ENCODE measurements at places on chromosomes 7 and 10.

GRCh38 chr7:33062023-33062781, at the start of gene NT5C3A:
Gene NT5C3A (minus strand): TSS chr7:33062776. CDS start chr7:33062705, 71 bp downstream.
- peak; percentile 10 for DNase-seq

DNA sequence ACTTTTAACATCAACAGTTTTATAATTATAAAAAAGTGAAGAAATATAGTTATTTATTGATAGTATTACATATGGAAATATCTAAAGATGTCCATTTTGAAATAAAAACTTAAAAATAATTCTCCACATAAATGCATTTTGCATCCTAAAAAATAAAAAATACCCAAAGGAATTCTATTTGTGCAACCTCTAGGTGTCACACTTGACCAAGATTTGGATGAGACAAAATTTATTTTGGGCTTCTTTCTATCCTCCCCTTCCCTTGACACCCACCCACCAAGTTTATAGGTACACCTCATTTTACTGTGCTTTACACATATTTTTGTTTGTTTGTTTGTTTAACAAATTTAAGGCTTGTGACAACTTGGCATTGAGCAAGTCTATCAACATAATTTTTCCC, 3.3 kb upstream of the THSD7A start:
- no peak for DNase-seq

DNA sequence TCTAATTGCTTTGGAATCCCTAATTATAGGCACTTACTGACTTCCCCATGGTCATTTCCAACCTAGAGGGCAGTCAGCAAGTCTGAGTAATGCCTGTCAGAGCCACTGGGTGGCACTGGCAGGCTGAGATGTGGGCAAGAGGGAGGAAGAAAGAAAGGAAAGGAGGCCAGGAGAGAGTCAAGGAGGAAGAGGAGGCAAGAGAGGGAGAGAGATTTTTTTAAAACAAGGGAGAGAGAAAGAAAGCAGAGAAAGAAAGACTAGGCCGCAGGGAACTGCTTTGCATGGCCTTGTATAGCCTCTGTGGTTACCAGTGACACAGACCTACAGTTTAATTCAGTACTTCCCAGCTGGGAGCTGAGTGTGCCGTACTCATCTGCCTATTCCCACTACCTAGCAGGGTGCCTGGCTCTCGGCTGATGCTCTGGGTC, 210.4 kb upstream of the ADO start:
- DNase-seq = no peak

- DNase-seq = no peak
Measured at GRCh38 chr10:132575320-132576201, 38.0 kb downstream of the INPP5A start.

DNA sequence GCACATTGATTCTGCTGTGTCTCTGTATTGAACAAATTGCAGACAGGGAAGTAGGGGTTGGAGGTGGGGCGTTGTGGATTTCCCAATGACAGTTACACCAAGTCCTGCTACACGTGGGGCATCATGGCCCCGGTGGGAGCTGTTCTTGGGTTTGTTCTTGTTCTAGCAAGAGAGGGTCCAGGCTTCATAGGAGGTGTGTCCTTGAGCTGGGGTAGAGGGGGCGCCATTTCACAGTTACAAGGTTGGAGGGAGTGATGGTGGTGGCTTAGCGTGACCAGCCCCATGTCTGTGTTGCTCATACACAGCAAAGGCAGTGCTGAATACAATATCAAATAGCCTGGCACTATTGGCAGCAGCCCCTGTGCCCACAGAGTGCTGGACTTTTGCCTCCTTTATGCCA, 15.7 kb downstream of the SH2D4B start:
- no peak for DNase-seq

GRCh38 chr10:106920538-106920937, 244.0 kb downstream of the SORCS1 start:
- no peak for DNase-seq

DNA sequence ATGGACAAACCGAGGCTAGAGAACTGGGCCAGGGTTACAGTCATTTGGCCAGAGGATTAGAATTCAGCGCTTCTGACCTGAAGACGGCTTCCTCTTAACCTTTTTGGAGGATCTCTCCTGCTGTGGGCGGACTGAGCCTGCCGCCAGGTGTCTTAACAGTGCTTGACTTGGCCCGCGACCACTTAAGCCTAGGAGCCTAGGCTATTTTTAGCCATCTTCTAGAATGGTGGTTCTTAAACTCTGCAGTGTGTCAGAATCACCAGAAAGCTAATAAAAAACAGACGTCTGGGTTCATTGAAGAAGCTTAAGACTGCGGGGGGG, 722 bp downstream of the MDH2 start:
- no peak for DNase-seq

DNA sequence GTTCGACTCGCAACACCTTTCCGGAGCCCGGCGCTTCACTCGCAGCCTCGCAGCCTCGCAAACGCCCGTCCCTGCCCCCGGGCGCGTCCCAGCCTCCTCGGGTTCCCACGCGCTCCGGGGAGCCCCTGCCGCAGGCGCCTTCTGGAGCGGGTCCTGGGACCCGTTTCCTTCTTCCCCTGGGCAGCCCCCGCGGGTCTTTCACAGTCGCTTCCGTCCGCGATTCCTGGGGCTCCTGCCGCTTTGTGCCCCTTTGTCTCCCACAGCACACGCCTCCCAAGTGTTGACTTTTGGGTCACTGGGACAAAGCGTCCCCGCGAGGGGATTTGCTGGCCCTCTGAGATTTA, 140.7 kb downstream of the DYNC2I1 start:
- no peak for DNase-seq

DNA sequence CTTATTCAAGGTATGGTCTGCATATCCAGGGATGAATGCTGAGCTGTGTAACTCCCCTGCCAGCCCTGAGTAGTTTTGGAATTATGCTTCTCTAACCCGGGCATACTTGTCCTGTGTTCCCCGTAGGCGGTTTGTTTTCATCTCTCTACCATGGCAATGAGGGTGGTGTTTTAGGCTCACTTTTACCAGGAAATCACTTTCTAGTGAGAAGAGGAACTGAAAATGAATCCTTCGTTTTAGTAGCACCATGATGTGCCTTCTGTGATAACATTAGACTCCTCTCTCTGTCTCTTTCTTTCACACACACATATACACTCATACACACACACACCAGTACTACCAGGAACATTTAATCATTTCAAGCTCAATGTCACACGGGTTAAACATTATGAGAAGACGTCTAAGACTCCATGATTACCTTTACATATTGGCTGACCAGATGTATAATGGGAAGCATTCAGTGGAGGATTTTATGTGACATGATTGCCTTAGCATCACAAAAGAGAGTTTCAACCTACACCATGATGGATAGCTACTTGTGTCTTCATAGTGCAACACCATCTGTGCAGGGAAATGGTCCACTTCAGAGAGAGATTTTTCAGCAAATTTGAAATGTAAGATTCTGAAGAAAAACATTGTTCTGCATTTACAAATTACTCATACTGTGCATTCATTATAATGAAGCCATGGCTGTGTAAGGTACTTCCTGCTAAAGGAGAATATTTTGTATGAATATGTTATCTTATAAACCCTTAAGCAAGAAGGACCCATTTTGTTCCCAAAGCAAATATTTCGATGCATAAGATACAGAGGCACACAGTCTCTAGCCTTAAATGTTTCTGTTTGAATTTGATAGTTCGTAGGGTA, 31.0 kb upstream of the PFKP start:
- DNase-seq = no peak

- no peak for DNase-seq
Measured at GRCh38 chr10:117609796-117610170, 67.2 kb downstream of the EMX2 start.

DNA sequence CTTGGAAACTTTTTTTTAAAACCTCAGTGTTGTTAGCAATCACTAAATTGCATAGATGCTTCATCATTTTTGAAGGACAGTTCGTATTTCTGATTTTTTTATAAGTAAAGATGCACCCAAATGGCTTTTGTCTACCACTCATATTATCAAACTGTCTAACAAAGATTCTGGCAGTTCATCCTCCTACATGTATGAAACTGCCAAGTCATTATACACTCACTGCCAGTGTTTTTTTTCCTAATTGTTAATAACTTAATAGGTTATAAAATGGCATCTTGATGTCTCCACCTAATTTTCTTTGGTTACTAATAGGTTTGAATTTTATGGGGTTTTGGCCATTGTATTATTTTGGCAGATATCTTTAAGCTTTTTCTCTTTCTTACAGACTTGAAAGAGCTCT, 77.0 kb downstream of the HTR5A start:
- DNase-seq = no peak

DNA sequence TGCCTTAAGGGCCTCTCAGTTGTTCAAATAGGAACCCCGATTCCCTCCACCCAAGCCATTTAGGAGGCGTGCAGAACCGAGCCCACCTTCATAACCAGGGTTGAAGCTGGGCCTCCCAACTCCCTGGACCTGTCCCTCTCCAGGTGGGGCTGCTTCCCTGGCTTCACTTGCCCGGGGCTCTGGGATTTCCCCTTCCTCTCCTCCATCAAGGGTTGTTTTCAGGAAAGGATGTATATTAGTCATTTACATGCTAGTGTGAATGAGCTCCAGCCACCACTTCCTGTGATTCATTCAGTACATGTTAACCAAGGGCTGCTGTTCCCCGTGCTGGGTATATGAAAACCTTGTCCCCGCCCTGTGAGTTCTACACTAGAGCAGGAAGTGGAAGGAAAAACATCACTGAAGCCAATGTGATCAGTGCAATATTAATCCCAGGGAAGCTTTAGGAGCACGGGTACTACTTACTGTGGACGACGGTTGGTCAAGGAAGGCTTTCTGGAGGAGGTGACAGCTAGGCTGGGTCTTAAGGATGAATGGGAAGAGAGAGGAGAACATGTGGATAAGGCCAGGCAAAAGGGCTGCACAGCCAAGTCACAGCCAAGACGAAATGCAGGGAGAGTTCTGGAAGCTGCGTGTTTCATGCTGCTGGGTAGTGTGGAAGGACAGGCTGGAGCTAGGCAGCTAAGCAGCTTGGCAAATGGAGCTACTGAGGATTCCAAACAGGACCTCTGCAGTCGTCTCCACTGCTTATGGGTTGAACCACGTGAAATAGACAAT, 150.1 kb upstream of the SHH start:
- DNase-seq = no peak

DNA sequence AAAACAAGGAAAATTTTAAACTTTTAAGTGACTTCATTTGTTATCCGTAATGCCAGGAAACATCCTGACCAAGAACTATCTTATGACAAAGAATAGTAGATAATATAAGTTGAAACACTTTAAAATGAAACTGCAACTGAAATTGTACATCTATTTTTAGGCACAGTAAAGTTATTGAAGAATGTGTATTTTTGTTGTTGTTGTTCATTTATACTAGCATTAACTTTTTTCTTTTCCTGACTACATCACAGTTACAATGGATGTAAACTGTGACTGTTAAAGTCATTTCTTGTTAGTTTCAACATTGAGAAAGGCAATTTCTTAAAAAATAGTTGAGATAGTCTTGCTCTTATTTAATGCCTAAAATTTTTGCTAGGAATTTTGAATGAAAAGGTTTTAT, 2.6 kb downstream of the CPED1 start:
- no peak for DNase-seq

GRCh38 chr7:5797716-5798115, 16.3 kb upstream of the RNF216 start:
- DNase-seq = no peak

DNA sequence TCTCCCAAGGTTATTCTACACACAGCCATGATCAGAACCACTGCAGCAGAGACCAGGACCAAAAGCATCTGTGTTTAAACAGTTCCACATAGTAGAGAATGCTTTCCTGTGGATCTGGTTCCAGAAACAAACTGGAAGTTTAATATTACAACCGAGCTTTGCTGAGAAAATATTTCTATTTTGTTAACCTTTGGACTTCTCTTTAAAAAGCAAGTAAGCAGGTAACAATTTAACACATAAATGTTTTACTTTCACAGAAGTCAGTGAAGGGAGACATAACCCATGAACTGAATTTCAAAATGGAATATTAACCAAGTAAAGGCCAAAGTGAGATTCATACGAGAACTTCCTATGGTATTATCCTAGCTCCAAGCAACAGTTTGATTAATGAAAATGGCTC, 98.6 kb upstream of the PHYHIPL start:
- DNase-seq = no peak

DNA sequence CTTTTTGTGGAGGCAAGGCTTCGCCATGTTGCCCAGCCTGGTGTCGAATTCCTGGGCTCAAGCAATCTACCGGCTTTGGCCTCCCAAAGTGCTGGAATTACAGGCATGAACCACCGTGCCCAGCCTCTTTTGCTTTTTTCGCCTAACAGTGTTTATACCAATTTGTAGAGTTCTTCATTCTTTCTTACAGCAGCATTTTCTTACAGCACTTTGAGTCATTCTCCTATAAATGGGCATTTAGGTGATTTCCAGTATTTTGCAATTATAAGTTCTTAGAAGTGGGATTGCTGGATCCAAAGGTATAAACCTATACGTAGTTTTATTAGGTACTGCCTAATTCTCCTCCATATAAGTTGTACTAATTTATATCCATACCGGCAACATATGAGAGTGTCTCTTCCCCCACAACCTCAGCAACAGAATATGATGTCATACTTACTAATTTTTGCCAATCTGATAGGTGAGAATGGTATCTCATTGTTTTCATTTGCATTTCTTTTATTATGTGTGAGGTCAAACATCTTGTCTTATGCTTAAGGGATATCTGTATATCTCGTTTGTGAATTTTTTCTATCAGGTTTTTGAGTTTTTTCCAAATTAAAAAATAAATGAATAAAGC, 39.1 kb downstream of the SUFU start:
- no peak for DNase-seq

GRCh38 chr7:74587435-74588126, 69.9 kb upstream of the GTF2I start:
- DNase-seq = no peak

GRCh38 chr10:992871-993270, 4.6 kb downstream of the GTPBP4 start:
- no peak for DNase-seq

DNA sequence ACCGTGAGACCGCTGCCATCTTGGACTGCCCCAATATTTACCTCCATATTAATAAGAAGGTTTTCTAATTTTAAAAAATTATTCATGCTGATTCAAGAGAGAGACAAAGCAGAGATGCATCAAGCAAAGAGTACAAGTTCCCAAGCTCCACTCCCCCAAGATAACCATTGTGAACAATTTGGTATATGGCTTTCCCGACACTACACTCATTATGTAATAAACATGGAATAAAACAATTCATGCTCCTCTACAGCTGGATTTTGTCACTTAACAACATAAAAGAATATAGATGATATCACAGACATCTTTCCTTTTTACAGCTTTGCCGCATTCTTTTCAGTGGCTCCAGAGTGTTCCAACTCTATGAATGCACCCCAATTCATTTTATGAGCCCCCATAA, 307.6 kb downstream of the FGFR2 start:
- DNase-seq = no peak
